ENCODE measurements at places on chromosomes 12 and 14.

DNA sequence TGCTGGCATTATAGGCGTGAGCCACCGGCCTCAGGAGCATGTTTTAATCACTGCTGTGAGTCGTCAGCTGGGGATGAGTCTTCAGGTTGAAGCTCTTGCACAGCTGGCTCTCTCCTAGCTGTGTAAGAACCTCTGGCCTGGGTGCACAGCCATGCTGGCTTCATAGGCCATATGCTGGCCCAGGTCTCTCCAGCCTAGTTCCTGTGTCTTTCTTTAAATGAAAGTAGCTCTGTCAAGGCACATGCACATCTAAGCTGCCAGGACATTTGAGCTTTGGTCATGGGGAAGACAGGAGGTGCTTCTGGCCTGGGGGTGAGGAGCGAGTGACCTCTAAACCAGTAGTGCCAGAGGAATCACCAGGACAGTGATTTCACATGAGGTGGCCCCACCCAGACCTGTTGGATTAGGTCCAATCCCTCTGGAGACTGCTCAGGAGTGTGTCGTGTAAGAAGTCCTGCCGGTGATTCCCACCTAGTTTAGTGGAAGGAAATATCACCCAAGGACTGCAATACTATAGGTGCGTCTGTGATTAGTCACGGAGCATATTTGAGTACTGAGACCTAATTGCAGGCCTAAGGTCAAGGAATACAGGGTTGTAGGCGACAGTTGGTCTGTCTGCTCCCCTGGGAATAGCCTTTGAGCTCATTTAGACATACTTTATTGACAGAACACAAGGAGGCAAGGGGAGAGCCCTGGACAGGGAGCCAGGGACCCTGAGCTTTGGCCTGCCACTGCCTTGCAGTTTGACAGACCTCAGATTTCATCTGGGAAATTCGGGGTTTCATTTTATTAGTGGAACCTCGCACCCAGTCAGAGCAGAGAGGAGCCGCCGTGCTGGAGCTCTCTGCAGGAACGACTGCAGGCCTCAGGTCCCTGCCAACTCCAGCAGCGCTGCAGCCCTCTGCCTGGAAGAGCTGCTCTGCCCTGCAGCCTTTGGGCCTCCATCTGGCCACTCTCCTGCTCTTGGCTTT, 67.0 kb downstream of the ANKRD9 start:
- H3K4me1 ChIP-seq: no peaks in the 10 kb centered on the region
- H3K27ac ChIP-seq: no peak overlapping the region
- H3K27me3 ChIP-seq: no peaks in the 10 kb centered on the region
- no peak for DNase-seq
- H3K4me3 ChIP-seq: no peak overlapping the region
- H3K36me3 ChIP-seq: peaks cover 3% of the 10 kb centered on the region

GRCh38 chr12:113804961-113805600, 161.0 kb downstream of the RBM19 start:
- no peak overlapping the region for H3K27ac ChIP-seq
- DNase-seq: no peak
- peaks cover 20% of the 10 kb centered on the region for H3K36me3 ChIP-seq
- no peaks in the 10 kb centered on the region for H3K4me1 ChIP-seq
- no peak overlapping the region for H3K4me3 ChIP-seq

- H3K4me1 ChIP-seq: peaks cover 60% of the 10 kb centered on the region
- peak overlapping the region; percentile 59 for H3K27ac ChIP-seq
- H3K27me3 ChIP-seq: no peaks in the 10 kb centered on the region
- H3K4me3 ChIP-seq: no peak overlapping the region
Measured at GRCh38 chr12:110310763-110311162, 29.7 kb downstream of the ATP2A2 start.

DNA sequence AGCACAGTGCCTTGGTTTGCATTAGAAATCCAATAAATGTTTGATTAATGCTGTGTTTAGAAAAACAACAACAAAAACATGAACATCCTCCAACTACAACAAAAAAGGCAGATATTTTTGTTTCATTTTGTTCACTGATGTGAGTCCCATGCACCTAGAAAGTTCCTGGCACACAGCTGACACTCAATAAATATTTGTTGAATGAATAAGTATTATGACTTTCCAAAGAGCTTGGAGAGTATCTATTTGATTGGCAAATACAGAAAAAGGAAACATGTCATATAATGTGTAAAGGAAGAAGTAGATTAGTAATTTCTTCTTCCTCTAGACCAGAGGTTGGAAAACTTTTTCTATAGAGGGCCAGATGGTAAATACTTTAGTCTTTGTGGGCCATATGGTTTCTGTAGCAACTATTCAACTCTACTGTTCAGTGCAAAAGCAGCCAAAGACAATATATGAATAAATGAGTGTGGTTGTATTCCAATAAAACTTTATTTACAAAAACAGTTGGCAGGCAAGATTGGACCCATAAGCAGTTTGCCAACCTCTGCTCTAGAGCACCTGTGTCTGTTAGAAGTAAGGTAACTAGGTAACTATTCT, 312.3 kb upstream of the DIO2 start:
- H3K36me3 ChIP-seq: peaks cover 12% of the 10 kb centered on the region
- no peak overlapping the region for H3K4me3 ChIP-seq
- H3K27ac ChIP-seq: no peak overlapping the region
- H3K4me1 ChIP-seq: no peaks in the 10 kb centered on the region

DNA sequence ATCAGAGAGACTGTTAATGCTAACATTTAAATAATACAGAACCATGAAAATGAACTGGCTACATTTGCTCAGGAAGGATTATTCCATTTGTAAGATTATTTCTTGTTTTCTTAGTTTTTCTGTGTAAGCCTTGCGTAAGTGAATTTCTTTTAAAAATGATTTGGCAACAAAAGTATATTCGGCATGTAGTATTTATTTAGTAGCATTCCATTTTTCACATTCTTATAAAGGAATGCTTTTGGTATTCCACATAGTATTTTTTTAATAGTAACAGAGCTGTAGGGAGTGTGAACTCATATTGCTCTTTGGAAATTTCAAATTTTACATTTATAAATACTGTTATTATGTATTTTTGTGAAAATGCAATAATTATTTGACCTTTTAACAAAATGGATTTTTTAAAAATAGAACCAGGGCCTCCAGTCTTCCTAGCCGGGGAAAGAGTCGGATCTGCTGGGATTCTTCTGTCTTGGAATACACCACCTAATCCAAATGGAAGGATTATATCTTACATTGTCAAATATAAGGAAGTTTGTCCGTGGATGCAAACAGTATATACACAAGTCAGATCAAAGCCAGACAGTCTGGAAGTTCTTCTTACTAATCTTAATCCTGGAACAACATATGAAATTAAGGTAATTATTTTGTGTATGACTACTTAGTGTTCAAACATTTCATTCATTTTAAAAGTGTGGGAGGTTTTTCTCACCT, 1.2 kb downstream of the PTPRQ start:
- H3K4me3 ChIP-seq: no peak overlapping the region
- no peaks in the 10 kb centered on the region for H3K4me1 ChIP-seq
- no peak overlapping the region for H3K27ac ChIP-seq
- no peak for DNase-seq
- no peaks in the 10 kb centered on the region for H3K36me3 ChIP-seq

GRCh38 chr12:50112456-50113218, 601 bp downstream of the COX14 start:
- no peaks in the 10 kb centered on the region for H3K27me3 ChIP-seq
- H3K36me3 ChIP-seq: peaks cover 12% of the 10 kb centered on the region
- peak overlapping the region; percentile 95 for H3K4me3 ChIP-seq
- peak overlapping the region; percentile 94 for H3K27ac ChIP-seq
- DNase-seq: no peak
- peaks cover 37% of the 10 kb centered on the region for H3K4me1 ChIP-seq

GRCh38 chr12:69534389-69534822, 50.9 kb upstream of the CCT2 start:
- DNase-seq: peak; percentile 71
- H3K36me3 ChIP-seq: peaks cover 14% of the 10 kb centered on the region

- H3K4me1 ChIP-seq: no peaks in the 10 kb centered on the region
- peaks cover 2% of the 10 kb centered on the region for H3K27me3 ChIP-seq
- no peak overlapping the region for H3K27ac ChIP-seq
- no peaks in the 10 kb centered on the region for H3K36me3 ChIP-seq
- DNase-seq: no peak
- no peak overlapping the region for H3K4me3 ChIP-seq
Measured at GRCh38 chr12:105538880-105539279, 208.4 kb downstream of the C12orf75 start.

- H3K4me3 ChIP-seq: no peak overlapping the region
- H3K27me3 ChIP-seq: no peaks in the 10 kb centered on the region
- H3K27ac ChIP-seq: no peak overlapping the region
- DNase-seq: no peak
- H3K4me1 ChIP-seq: no peaks in the 10 kb centered on the region
Measured at GRCh38 chr12:22971247-22971646, 346.3 kb downstream of the ETNK1 start.

DNA sequence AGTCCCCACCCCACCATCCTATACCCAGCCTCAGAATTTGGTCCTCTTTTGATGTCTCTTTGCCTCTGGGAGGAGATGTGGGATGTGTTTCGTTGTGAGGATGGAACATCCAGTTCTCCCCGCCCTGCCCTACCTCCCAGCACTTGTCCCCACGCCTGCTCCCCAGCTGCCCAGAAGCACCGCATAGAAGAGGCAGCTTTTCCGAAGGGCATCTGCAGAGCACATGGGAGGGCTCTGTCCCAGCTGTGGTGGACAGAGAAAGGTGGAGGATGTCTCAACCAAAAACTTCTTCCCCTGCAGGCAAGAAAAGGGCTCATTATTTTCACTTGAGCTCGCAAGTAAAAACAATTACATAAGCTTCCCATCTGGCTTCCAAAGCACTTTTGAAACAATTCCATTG, 302.6 kb downstream of the PCNX1 start:
- peaks cover 10% of the 10 kb centered on the region for H3K4me1 ChIP-seq
- H3K4me3 ChIP-seq: no peak overlapping the region
- no peak for DNase-seq
- H3K36me3 ChIP-seq: no peaks in the 10 kb centered on the region
- H3K27ac ChIP-seq: no peak overlapping the region
- peaks cover 1% of the 10 kb centered on the region for H3K27me3 ChIP-seq

GRCh38 chr12:204261-204678, 9.7 kb downstream of the SLC6A12 start:
- H3K4me3 ChIP-seq: no peak overlapping the region
- no peak overlapping the region for H3K27ac ChIP-seq
- H3K36me3 ChIP-seq: no peaks in the 10 kb centered on the region
- peaks cover 39% of the 10 kb centered on the region for H3K27me3 ChIP-seq
- no peak for DNase-seq

GRCh38 chr14:36260970-36261640, 59.3 kb downstream of the MBIP start:
- H3K36me3 ChIP-seq: no peaks in the 10 kb centered on the region
- H3K4me3 ChIP-seq: no peak overlapping the region
- peaks cover 6% of the 10 kb centered on the region for H3K27me3 ChIP-seq

GRCh38 chr12:79983492-79983891, 48.6 kb upstream of the PPP1R12A start:
- DNase-seq: no peak
- H3K36me3 ChIP-seq: no peaks in the 10 kb centered on the region
- no peak overlapping the region for H3K27ac ChIP-seq
- peaks cover 5% of the 10 kb centered on the region for H3K27me3 ChIP-seq

DNA sequence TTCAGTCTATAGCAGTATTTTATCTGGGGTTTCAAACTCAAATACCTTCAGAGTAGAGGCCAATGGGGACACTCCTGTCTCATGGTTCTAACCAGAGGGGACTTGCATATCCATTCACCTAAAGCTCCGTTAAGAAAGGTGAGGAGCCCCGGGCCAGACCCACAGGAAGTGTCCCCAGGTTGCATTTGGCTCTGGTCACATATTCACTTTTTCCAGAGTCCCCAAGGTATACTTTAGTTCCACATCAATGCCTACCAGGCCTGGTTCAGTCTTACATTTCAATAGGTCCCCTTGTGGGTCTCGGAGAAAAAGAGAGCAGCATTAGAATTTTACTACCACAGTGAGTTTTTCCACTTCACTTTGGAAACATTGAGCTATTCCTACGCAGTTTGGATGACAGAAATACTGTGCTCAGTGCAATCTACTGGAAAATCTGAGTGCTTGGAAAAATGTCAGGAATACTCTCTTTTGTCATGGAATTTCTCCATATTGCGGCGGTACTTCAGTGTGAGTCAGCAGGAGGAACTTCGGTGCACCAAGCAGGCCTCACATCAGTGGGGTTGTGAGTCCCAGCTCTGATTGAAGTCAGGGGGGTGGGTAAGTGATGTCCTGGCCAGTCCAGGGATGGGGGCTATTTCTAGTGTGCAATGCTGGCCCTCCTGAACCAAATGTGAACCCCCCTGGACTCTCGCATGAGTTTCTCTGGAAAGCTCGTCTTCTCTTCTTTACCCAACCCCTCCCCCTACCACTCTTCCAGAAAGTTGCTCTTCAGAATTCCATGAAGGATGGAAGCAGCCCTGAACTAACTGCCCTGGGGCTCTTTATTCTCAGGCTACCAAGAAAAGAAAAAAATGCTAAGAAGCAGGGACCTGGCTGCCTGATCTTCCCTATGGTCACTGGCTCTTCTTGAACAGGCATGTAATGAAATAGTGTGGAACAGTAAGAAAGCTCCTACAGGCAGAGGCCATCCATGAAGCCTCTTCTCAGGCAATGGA, 184.7 kb downstream of the PRKCH start:
- H3K36me3 ChIP-seq: peaks cover 75% of the 10 kb centered on the region
- peaks cover 97% of the 10 kb centered on the region for H3K4me1 ChIP-seq
- peak; percentile 57 for DNase-seq
- peak overlapping the region; percentile 100 for H3K27ac ChIP-seq
- peak overlapping the region; percentile 48 for H3K4me3 ChIP-seq

DNA sequence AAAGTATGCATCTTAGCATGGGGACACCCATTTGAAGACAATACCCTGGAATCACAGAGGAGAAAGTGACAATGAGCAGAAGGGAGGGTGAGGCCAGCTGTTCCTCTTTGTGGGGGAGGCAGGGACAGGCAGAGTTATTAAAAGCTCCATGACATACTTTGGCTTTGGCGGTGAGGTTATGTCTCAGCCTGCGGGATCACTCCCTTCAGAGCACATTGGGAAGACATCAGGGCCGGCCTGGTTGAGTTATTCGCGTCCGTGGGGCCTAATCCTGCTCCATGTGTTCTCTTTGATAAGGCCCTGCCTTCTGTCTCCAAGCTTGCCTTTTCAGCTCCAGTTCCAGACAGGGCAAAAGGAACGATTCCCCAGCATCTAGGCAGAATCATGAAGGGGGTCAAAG, 98.8 kb upstream of the NTF3 start:
- peaks cover 5% of the 10 kb centered on the region for H3K27me3 ChIP-seq
- no peak for DNase-seq
- no peaks in the 10 kb centered on the region for H3K4me1 ChIP-seq
- H3K4me3 ChIP-seq: no peak overlapping the region
- no peaks in the 10 kb centered on the region for H3K36me3 ChIP-seq

DNA sequence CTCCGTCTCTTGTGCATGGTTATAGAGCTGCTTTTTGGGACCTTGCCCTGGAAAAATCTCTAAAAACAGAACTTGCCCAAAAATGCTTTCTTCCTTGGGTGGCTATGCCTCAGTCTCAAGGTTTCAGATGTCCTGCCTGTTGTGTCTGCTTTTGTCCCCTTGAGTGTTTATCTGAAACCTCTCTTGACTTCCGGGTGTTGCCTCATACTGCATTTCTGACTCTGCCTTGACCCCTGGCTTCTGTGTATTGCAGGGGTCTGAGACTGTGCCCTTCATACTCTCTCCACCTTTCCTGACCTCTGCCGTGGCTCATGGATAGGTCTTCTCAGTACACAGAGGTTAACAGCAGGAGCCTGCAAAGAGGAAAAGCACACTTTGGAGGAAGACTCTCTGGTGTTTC, 124.8 kb upstream of the NTF3 start:
- H3K27ac ChIP-seq: no peak overlapping the region
- no peak for DNase-seq
- H3K4me3 ChIP-seq: no peak overlapping the region
- H3K27me3 ChIP-seq: peaks cover 1% of the 10 kb centered on the region
- no peaks in the 10 kb centered on the region for H3K4me1 ChIP-seq
